Activated naive CD8-positive, alpha-beta T cell treated with anti-CD3 and anti-CD28 coated beads, Interleukin-2, amount 50 U/mL, for 24 hours (primary cell): ENCODE measurements at places on chromosomes 4 and X.

- DNase-seq = peak; percentile 51
These were observed 91.7 kb upstream of the CXorf66 start for GRCh38 chrX:140057001-140057411.

- DNase-seq = no peak
These were observed 91.0 kb upstream of the BCOR start for GRCh38 chrX:40188573-40189417.

DNA sequence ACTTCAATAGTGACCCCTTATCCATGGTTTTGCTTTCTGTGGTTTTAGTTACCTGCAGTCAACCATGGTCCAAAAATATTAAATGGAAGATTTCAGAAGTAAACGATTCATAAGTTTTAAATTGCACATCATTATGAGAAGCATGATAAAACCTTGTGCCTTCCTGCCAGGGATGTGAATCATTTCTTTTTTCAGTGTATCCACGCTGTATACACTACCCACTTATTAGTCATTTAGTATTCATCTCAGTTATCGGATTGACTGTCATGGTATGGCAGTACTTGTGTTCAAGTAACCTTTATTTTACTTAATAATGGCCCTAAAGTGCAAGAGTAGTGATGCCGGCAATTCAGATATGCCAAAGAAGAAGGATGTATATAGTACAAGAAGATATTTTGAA is 37.7 kb upstream of the TASL start:
- no peak for DNase-seq

GRCh38 chr4:122003335-122003734 is 51.5 kb upstream of the TRPC3 start:
- DNase-seq = peak; percentile 27
